ENCODE measurements at places on chromosomes 1 and 21.

DNA sequence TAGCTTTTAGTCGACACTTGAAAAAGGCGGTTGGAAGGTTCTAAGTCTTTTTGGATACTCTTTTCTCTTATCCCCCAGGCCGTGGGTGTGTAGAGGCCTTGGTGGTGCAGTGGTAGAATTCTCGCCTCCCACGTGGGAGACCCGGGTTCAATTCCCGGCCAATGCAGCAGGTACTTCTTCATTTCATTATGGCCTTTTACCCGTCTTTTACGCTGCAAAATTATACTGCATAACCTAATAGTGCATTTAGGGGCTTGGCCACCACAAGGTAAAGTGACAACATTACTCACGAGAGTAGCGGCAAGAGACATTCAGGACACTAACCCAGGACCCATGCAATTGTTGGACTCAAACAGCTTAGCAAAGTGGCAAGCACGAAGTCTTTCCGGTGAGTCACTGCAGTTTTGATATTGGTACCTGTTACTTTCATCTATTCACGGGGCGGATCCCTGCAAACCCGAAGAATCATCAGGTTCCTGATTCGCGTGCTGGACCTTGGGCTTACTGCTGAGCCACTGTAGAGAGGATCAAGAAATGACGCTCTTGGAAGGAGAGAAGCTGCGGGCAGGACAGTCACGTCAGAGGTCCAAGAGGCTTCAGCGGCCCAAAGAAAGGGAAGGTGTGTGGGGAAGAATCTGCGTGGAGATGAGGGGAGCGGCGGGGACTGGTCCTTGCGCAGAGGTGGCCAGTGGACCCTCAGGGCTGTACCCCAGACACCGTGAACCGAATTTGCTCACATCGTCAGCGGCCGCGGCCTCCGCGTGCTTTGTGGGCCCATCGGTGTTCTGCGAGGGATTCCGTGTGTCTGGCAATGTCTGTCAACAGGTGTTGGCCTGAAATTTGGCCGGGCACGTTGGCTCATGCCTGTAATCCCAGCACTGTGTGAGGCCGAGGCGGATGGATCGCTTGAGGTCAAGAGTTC lies 12.9 kb upstream of the RNU1-4 start:
- H3K27me3 ChIP-seq, result peaks cover 7% of the 10 kb centered on the region
- H3K4me1 ChIP-seq, result no peaks in the 10 kb centered on the region
- no peaks in the 10 kb centered on the region for H3K36me3 ChIP-seq
- DNase-seq, result peak; percentile 75
- H3K27ac ChIP-seq, result no peak overlapping the region

DNA sequence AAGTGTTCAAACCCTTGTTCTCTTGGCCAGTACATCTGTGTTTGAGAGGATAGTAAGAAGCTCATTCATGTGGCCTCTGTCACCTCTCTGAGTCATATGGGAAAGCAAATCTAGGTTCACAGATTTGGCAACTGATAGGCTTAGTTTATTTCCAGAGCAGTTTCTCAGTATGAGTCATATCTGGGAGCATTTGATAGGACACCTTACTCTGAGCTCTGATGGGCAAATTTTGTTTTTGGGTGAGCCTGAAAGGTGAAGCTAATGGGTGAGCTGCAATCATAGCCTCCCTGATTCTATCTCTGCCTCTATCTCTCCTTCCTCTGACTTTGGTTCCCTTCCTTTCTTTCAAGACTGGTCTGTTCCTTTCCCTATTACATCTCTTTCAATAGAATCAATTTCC lies 134.4 kb downstream of the S1PR1 start:
- no peak overlapping the region for H3K4me3 ChIP-seq
- no peaks in the 10 kb centered on the region for H3K27me3 ChIP-seq
- H3K36me3 ChIP-seq, result peaks cover 2% of the 10 kb centered on the region
- no peak for DNase-seq
- H3K4me1 ChIP-seq, result peaks cover 13% of the 10 kb centered on the region

DNA sequence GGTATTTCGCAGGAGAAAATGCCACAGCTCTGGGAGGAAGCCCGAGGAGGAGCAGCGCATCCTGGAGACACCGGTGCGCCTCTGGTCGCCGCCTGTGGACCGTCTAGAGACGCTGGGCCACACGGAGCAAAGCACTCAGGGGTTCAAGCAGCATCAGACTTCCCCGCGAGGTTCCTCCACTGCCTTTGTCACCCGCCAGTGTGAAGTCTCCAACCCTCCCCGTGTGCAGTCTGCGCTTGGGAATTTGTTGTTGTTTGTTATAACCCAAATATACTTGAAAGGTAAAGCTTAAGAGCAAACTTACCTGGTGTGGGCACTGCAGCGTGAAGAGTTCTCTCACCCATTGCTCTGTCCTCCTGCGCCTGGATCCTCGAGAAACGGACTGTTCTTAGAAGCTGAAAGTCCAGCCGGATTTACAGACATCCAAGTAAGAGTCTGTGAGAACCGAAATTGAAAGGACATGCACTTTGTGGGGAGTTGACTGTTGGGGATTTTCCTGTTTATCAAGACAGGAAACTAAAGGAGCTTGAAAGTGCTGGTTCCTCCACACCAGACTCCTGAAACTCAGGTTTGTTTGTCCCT lies at the start of gene GBP4:
TSS of gene GBP4 (minus strand) at position 452 of the 582 bp plus-strand sequence. CDS start at position 344, 108 bp downstream.
- peaks cover 32% of the 10 kb centered on the region for H3K36me3 ChIP-seq
- peaks cover 83% of the 10 kb centered on the region for H3K4me1 ChIP-seq
- peak within 1 kb of the TSS; percentile 97 for H3K4me3 ChIP-seq
- H3K27me3 ChIP-seq, result no peaks in the 10 kb centered on the region
- DNase-seq, result peak; percentile 50
- peak within 1 kb of the TSS; percentile 98 for H3K27ac ChIP-seq

GRCh38 chr1:20484519-20485462 lies 1.2 kb downstream of the CAMK2N1 start:
- DNase-seq, result no peak
- H3K4me3 ChIP-seq, result peak overlapping the region; percentile 72
- peaks cover 19% of the 10 kb centered on the region for H3K4me1 ChIP-seq
- H3K27ac ChIP-seq, result no peak overlapping the region
- H3K27me3 ChIP-seq, result peaks cover 61% of the 10 kb centered on the region

DNA sequence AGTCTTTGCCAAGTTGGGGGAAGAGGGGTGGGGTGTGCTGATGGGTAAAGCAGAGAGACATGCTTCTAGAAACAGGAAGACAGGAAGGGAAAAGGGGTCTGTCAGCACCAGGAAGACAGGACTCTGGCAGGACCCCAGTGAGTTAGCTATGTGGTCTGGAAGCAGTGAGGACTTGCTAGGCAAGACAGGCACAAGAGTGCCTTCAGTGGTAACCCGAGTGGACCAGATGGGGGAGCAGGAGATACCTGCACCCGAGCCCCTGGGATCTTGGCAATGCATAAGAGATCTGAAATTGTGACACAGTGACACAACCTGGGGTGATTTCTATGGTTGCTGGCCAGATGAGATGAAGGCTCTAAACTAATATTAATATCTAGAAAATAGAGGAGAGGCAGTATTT lies 7.0 kb downstream of the TLR5 start:
- DNase-seq, result no peak
- no peak overlapping the region for H3K4me3 ChIP-seq
- H3K36me3 ChIP-seq, result no peaks in the 10 kb centered on the region
- peaks cover 14% of the 10 kb centered on the region for H3K27me3 ChIP-seq
- H3K27ac ChIP-seq, result no peak overlapping the region

DNA sequence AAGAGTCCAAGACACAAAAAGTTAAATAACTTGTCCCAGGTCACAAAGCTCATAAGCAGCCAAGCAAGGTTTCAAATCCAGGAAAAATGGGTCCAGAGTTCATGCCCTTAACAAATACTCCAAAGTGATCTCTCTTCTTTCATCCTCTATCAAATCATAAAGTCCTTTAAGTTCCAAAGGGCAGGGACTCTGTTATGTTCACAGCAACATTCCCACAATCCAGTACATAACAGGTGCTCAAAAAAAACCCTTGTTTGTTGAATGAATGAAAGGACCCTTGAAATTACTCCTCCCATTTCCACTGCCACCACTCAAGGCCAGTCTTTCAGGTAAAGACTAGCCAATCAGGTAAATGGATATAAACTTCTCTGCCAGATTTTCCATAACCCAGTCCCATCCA lies 2.7 kb downstream of the ABL2 start:
- no peaks in the 10 kb centered on the region for H3K27me3 ChIP-seq
- H3K36me3 ChIP-seq, result peaks cover 9% of the 10 kb centered on the region
- DNase-seq, result no peak
- H3K4me1 ChIP-seq, result peaks cover 30% of the 10 kb centered on the region

- no peaks in the 10 kb centered on the region for H3K27me3 ChIP-seq
- no peaks in the 10 kb centered on the region for H3K36me3 ChIP-seq
- no peak for DNase-seq
- no peaks in the 10 kb centered on the region for H3K4me1 ChIP-seq
- H3K4me3 ChIP-seq, result no peak overlapping the region
These were observed 14.1 kb downstream of the CR1L start for GRCh38 chr1:207658904-207659485.

- no peaks in the 10 kb centered on the region for H3K27me3 ChIP-seq
- H3K4me1 ChIP-seq, result no peaks in the 10 kb centered on the region
- H3K36me3 ChIP-seq, result no peaks in the 10 kb centered on the region
- DNase-seq, result no peak
- H3K4me3 ChIP-seq, result no peak overlapping the region
- H3K27ac ChIP-seq, result no peak overlapping the region
These were observed 8.3 kb downstream of the GPR37L1 start for GRCh38 chr1:202130816-202131522.

DNA sequence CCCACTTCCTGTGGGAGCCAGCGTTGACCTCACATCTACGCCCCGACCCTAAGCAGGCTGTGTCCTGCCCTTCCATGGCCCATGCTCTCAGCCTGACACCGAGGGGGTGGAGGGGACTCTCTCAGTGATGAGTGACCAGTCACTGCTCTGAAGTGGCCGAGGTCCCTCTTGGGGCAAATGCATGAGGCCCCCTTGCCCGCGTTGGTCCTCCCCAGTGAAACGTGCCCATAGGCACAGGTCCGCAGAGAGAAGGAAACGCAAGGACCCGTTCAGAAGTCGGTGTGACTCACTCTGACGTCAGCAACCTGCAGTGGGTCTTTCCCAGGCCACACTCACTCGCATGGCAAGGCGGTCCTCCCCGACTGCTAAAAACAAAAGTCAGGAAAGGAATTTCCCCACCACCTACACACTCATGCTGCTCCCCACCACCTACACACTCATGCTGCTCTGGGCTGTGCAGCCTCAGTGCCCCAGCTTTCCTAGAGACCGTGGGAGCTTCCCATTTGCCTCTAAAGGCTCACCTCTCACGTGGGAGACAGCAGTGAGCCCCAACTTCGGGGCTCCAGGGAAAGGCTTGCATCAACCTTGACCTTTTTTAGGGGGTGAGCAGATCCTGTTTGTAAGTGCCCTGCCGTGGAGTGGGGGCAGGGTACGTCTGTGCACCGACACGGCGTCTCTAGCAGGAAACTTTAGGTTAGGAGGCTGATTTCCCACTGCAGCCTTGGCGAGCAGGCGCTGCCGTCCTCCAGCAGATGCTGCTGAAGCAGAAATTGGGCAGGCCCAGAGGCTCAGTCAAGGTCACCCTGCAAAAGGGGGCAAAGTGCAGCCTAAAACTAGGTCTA lies 11.4 kb downstream of the UBASH3A start:
- DNase-seq, result peak; percentile 93
- peaks cover 63% of the 10 kb centered on the region for H3K36me3 ChIP-seq
- peaks cover 20% of the 10 kb centered on the region for H3K4me1 ChIP-seq
- H3K27me3 ChIP-seq, result no peaks in the 10 kb centered on the region
- H3K4me3 ChIP-seq, result peak overlapping the region; percentile 54
- peak overlapping the region; percentile 97 for H3K27ac ChIP-seq

GRCh38 chr1:36182734-36183133 lies 26.8 kb downstream of the MAP7D1 start:
- H3K4me1 ChIP-seq, result no peaks in the 10 kb centered on the region
- no peak overlapping the region for H3K4me3 ChIP-seq
- no peak for DNase-seq

DNA sequence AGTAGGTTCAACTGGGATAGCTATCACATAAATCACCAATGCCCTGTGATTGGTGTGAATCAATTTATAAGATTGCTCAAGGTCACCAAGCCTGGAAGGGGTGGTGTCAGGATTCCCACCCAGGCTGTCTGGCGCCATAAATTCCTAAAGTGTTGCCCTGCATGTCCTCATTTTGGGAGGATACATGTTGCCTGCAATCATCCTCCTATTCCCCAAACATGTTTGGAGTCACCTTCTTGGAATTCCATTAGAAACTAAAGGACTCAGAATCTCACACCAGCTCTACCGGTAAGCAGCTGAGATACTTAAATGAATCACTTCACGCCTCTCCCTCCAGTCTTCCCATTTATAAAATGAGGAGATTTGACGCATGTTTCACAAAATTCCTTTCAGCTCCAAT lies 54.1 kb upstream of the SLC45A1 start:
- no peak overlapping the region for H3K4me3 ChIP-seq
- H3K27ac ChIP-seq, result no peak overlapping the region
- no peak for DNase-seq

DNA sequence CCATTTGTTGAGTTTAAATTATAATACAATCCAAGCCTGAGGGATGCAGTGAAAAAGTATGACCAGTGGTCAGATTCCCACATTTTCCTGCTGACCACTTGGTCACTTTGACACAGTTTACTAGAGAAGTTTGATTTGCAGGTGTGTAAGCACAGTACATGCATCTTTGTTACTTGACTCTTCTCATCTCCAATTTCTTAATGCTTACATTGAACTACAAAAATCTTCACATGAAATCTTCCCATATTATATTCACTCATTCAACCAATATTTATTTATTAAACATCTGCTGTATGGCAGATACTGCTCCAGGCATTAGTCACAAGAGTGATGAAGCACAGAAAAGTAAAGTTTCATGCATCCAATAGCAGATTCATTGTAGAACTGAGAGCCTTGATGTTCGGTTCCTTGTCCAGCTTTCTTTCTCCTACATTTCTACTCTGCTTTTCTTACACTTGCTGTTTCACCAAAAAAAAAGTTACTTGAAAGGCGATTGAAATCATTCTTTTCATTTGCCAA lies 211.7 kb downstream of the NFIA start:
- H3K36me3 ChIP-seq, result no peaks in the 10 kb centered on the region
- no peak overlapping the region for H3K4me3 ChIP-seq
- H3K27me3 ChIP-seq, result peaks cover 2% of the 10 kb centered on the region
- DNase-seq, result no peak
- H3K27ac ChIP-seq, result no peak overlapping the region

GRCh38 chr1:201395936-201396335 lies 3.2 kb downstream of the LAD1 start:
- H3K4me3 ChIP-seq, result no peak overlapping the region
- H3K27me3 ChIP-seq, result peaks cover 37% of the 10 kb centered on the region
- H3K27ac ChIP-seq, result no peak overlapping the region

GRCh38 chr1:98896711-98897445 lies 107.8 kb downstream of the PLPPR5 start:
- no peaks in the 10 kb centered on the region for H3K36me3 ChIP-seq
- DNase-seq, result no peak
- H3K4me1 ChIP-seq, result peaks cover 4% of the 10 kb centered on the region
- no peak overlapping the region for H3K4me3 ChIP-seq
- H3K27ac ChIP-seq, result no peak overlapping the region
- H3K27me3 ChIP-seq, result no peaks in the 10 kb centered on the region

GRCh38 chr21:29568020-29568697 lies 269.4 kb downstream of the BACH1 start:
- H3K4me1 ChIP-seq, result peaks cover 4% of the 10 kb centered on the region
- H3K27me3 ChIP-seq, result no peaks in the 10 kb centered on the region
- DNase-seq, result no peak
- H3K36me3 ChIP-seq, result no peaks in the 10 kb centered on the region
- H3K4me3 ChIP-seq, result no peak overlapping the region

- H3K36me3 ChIP-seq, result peaks cover 5% of the 10 kb centered on the region
- DNase-seq, result no peak
- H3K4me1 ChIP-seq, result peaks cover 7% of the 10 kb centered on the region
- no peak overlapping the region for H3K27ac ChIP-seq
These were observed 122.8 kb upstream of the USP24 start for GRCh38 chr1:55337801-55338447.
